ENCODE measurements at places on chromosomes 12 and 14.

GRCh38 chr12:132502149-132502881 lies 12.4 kb downstream of the FBRSL1 start:
- DNase-seq = peak; percentile 78

DNA sequence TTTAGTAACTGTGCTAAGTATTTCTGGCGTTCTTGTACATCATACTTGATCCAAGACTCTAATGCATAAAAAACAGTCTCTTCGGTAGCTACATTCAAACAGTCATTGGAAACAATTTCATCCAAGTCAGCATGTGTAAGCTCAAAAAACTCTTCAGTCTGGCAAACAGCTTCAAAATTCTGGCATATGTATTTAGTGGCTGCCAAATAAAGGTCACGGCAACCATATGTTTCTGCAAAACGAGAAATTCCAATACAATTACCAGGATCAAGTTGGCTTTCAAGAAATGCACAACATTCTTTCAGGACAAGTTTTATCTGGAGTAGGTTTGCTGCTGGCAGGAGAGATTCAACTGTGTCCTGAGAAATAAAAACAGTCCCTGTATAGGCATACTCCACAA lies 16.5 kb downstream of the KLHL28 start:
- no peak for DNase-seq

DNA sequence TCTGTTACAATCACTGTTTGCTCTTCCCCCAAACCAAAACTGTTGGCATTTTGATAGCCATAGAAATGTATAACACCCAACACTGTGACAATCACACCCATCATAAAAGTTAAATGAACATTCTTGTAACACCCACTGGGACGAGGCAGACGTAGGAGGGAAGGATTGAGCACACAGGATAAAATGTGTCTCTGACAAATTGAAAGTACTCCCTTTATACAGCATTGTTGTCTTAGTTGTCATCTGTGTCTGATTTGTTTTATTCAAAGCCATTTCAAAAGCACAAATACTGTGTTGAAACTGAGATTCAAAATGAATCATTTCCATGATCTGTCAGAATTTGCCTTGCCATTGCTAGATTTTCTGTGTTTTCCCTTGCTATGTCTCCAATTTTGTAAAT lies 436.3 kb downstream of the TMTC2 start:
- no peak for DNase-seq

DNA sequence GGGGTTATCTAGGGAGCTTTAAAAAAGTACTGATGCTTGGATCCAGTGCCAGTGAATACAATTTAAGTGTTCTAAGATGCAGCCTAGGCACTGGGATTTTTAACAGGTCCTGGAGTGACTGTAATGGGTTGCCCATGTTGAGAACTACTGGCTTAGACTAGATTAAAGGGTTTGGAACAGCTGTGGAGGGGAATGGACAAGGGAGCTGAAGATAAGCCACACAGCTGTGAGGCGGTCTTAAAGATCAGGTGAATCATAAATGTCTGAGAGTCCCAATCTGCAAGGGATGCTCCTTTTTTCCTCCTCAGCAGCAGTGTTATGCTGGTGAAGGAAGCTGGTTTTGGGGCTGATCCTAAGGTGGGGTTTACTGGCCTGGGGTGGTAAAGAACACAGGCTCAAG lies 35.5 kb upstream of the FRMD6 start:
- no peak for DNase-seq

DNA sequence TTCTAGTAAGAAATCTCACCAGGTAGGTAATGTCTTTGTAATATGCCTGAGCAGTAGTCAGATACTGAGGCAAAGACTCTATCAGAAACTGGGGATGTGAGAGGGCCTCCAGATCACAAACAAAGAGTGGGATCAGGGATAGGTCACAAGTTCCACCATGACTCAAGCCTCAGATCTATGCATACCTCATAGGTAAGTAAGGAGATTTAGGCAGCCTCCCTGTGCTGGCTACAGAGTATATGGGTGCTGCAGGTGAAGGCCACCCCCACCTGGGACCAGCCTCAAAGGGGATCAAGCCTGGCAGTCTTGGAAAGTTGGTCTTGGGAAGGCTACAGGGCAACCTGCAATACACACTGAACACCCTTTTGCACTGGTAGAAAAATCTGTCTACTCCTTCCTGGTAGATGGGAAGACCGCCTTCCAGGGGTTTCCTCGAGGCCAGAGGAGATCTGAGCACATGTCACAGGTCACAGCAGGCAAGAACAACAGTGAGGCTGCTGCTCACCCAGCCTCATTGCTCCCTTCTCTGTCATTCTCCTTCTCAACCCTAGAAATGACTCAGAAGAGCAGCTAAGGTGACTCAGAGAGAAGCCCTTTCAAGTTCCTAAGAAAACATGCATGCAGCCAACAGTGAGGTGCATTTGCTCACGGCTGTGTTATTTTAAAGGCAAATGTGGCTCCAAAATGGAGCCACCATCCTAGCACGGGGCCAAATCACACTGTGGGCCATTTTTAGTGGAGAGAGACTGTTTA lies 143.4 kb upstream of the CDKN3 start:
- DNase-seq = no peak
